ENCODE measurements at places on chromosomes 16 and 17.

GRCh38 chr17:75240394-75241142, 20.8 kb downstream of the GGA3 start:
- peak; percentile 88 for DNase-seq

GRCh38 chr17:45292696-45293412, 24.0 kb downstream of the MAP3K14 start:
- DNase-seq, result no peak

- DNase-seq, result no peak
Observed at GRCh38 chr17:75983501-75984181, 4.6 kb downstream of the TEN1 start.

DNA sequence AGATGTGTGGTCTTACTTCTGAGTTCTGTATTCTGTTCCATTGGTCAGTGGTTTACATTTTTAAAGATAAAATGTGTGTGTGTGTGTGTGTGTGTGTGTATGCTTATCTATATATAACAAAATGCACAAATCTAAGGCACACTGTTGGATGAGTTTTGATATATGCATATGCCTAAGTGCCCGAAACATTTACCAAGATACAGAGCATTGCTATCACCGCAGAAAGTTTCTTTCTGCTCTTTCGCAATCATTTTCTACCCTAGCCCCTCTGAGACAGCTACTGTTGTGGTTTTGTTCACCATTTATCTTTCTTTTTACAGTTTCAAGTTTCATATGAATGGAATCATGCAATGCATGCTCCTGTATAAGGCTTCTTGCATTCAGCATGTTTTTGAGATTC, 97.0 kb downstream of the MRTFB start:
- DNase-seq, result no peak

- no peak for DNase-seq
Observed at GRCh38 chr17:77707546-77707945, 251.0 kb upstream of the TNRC6C start.

GRCh38 chr17:74854792-74855191, 4.9 kb downstream of the GRIN2C start:
- DNase-seq, result no peak

DNA sequence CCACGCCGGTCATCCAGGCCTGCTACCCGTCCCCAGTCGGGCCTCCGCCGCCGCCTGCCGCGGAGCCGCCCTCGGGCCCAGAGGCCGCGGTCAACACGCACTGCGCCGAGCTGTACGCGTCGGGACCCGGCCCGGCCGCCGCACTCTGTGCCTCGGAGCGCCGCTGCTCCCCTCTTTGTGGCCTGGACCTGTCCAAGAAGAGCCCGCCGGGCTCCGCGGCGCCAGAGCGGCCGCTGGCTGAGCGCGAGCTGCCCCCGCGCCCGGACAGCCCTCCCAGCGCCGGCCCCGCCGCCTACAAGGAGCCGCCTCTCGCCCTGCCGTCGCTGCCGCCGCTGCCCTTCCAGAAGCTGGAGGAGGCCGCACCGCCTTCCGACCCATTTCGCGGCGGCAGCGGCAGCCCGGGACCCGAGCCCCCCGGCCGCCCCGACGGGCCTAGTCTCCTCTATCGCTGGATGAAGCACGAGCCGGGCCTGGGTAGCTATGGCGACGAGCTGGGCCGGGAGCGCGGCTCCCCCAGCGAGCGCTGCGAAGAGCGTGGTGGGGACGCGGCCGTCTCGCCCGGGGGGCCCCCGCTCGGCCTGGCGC, 2.4 kb downstream of the HIC1 start:
- DNase-seq, result no peak

DNA sequence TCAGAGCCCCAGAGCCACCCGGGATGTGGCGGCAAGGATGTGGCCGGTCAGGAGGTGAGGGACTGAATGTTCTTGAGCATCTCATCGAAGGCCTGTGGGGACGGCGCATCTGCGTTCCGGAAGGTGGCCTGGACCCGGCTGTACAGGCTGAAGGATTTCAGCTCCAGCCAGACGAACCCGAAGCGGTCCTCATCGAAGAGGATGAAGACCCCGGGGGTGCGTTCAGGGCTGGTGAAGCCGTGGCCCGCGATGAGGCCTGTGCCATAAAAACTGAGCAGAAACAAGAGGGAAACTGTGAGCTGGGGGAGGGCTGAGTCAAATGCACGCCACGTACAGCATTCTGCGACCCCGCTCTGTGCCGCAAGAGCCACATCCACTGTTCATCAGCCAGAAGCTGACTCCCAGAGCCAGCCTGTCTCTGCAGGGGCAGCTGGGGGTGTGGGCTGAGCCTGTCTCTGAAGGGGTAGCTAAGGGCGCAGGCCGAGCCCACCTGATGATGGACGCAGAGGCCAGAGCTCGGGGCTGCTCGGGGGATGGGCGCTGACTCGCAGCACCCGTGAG, 14.1 kb upstream of the C16orf95 start:
- DNase-seq, result no peak

GRCh38 chr16:21683184-21683583, 19.4 kb downstream of the OTOA start:
- DNase-seq, result no peak

DNA sequence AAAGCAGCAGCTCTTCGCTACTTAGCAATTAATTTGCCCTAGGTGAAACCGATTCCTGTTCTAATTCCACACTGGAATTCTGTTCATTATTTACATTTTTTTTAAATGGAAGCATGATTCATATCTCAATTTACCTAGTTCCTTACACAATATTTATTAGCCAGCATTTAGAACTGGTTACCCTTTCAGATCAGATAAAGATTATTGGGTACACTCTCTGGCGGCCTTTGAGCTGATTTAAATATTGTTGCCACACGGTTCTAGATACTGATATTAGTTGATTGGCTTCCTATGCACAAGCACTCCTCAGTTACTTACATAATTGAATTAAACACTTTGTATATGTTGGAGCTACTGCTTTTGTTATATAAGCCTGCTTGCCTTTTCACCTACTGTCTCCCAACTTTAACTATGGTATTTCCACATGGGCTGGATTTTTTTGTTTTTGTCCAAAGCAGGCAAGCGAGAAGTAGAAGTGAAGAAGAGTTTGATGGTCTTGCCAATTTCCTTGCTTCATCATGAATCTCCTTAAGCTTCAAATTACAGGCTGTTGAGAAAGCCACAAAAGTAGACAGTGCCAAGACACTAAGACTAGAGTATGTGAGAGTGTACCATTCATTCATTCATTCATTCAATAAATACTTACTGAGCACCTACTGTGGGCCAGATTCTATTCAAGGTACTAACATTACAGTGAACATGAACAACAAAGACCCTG, 3.9 kb upstream of the ALDH3A2 start:
- no peak for DNase-seq

- no peak for DNase-seq
Observed at GRCh38 chr17:49898366-49899190, 50.7 kb upstream of the TAC4 start.

GRCh38 chr16:49490321-49490705, 116.7 kb downstream of the C16orf78 start:
- no peak for DNase-seq

GRCh38 chr16:75342308-75342811, 90.9 kb upstream of the BCAR1 start:
- no peak for DNase-seq

DNA sequence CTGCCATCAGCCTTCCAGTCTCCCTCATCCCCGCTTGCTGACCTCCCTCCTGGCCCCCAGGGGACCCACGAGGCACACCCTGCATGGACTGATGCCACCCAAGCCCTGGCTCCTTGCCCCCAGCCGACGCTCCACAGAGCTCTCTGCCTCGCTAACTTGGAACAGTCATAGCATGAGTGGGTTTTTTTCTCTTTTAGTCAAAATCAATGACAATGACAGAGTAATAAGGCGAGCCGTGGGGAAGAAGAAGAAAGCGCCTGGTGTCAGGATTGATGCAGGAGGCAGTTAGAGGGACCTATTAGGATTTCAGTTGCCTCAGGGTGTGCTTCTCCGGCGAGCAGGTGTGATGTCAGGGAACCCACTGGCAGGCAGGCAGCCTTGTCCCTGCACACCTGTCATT, 176.3 kb upstream of the TNRC6C start:
- DNase-seq, result peak; percentile 62

- DNase-seq, result no peak
Observed at GRCh38 chr17:64938290-64938689, 19.0 kb upstream of the LRRC37A3 start.

DNA sequence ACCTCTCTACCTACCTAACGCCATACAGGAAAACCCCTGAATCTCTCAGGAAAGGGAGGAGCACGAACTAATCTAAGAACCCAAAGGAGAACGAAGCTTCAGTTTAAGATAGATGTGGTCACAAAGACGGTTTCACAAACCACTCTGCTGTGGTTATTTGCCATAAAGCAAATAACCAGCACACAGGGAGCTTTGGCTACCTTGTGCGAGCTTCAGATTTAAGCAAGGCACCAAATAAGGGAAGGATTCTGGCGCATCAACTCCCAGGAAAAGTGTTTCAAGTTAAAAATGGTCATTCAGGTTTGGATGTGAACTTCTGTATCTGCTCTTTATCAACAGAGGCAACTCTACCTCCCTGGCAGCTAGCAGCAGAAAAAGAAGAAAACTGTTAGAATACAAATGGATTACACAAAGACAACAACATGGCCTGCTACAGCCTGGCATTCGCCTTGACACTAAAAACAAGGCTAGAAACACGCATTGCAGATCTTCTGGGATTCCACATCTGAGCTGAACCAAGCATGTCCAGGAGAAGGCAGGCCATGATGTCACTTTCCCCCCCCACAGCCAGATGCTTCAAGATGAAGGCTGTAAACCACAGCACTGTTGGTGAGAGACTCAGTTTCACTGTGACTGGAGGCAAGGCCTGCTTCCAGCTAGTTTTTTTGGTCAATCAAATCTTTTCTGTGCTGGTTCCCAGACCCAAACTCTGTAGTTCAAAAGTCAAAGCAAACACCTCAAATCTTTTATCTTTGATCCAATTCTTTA, 43.6 kb downstream of the SMG6 start:
- DNase-seq, result no peak

GRCh38 chr17:36034127-36034526, 16.4 kb upstream of the CCL23 start:
- no peak for DNase-seq

GRCh38 chr17:68656666-68657065, 55.5 kb upstream of the FAM20A start:
- no peak for DNase-seq

DNA sequence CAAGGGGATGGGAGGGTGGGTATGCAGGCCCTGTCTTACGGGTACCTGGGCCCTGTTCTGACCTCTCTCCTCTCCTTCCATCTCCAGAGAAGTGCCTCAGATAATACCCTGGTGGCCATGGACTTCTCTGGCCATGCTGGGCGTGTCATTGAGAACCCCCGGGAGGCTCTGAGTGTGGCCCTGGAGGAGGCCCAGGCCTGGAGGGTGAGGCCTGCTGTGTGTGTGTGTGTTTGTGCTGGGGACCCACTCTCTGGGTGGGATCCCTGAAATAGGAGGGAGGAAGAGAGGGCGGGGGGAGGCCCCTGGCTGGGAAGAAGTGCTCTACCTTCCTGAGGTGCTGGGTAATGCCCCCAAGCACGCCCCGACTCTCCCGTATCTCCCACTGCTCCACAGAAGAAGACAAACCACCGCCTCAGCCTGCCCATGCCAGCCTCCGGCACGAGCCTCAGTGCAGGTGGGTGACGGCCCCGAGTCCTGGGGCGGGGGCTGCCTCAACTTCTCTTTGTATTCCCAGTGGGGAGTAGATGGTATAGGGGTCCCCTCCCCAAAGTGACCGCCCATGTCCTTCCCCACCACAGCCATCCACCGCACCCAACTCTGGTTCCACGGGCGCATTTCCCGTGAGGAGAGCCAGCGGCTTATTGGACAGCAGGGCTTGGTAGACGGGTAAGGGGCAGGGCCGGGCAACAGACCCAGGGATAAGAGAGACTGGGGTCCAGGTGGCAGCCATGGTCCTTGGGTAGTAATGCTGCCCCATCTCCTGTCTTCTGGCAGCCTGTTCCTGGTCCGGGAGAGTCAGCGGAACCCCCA, 7.8 kb downstream of the GRB7 start:
- no peak for DNase-seq

DNA sequence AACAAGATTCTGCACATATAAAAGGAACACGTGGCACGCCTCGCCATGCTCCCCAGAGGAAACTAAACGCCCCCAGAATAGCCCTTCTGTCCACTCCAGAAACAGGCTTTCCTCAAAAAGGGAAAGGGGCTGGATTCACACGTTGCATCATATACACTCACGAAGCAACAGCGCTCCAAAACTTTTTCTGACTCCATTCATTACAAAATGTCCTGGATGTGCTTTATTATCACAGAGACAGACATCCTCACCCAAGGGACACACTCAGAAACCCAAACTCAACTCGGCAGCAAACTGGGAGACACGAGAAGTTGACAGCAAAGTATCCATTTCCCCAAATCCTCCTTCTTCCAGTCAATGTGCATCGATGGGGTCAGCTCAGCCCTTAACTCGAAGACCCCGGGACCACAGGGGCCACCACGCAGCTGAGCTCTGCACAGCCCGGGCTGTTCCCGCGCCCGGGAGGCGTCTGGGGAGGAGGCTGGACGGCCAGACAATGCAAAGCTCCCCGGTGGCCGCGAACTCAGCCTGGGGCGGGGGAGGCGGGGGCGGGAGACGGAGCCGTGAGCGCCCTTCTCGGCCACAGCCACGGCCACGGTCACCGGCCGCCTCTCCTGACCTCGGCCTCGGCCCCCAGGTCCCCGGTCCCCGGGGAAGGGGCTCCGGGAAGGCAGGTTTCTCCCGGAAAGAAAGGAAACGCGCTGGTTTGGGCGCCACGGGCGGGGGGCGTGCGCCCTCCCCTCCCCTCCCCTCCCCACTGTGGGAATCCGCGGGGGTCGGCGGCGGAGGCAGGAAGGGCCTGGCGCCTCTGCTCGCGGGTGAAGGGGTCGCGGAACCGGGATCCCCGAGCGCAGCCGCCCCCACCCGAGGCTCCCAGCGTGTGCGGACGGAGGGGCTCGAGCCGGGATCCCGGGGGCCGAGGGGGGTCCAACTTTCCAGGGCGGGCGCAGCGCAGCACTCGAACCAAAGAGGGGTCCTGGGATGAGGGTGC, 1.2 kb downstream of the NXN start:
- no peak for DNase-seq

DNA sequence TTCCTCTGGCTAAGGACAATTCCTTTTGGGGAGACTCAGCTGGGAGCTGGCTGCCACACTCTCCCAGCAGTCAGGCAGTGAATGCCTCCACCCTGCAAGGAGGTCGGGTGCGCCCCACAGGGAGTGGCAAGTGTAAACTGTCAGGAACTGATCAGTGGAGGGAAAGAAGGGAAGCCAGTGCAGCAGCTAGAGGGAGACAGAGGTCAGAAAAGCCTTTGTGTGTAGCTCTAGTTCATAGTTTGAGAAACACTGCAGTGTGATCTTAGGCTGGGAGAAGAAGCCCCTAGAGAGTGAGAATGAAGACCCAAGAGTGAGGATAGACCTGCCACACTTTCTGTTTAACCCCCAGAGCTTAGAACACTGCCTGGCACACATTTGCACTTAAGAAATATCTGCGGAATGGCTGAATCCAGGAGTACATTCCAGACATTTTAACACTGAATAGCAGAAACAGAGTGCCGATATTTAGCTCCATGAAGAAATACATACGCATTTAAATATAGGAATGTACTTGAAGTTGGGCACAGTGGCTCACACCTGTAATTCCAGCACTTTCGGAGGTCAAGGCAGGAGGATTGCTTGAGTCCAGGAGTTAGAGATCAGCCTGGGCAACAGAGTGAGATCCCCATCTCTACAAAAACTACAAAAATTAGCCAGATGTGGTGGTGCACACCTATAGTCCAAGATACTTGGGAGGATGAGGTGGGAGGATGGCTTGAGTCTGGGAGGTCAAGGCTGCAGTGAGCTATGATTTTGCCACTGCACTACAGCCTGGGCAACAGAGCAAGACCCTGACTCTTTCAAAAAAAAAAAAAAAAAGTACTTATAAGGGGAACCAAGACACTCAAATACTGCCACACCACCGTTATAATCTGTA, 11.1 kb upstream of the SLC5A11 start:
- DNase-seq, result no peak

- no peak for DNase-seq
Observed at GRCh38 chr17:66468241-66469087, 166.1 kb downstream of the PRKCA start.
